Fibroblast of lung (primary cell): ENCODE measurements at places on chromosomes 12 and 14. TPM values are rescaled to one million over a fixed set of nuclear protein-coding genes. Genes with fewer than 3 reads are reported as not detected.

The CLEC14A gene
- 2.6 and 5.3 TPM in 2 replicates for total RNA-seq

The DACT1 gene
- 10.2 and 22.6 TPM in 2 replicates for total RNA-seq

The DAZAP2 gene
- 59.6 TPM in 2 replicates for total RNA-seq

The AICDA gene
- not detected in 2 replicates for total RNA-seq

- H3K27me3 ChIP-seq = no peaks in the 10 kb centered on the region
- no peak overlapping the region for H3K4me3 ChIP-seq
- H3K36me3 ChIP-seq = no peaks in the 10 kb centered on the region
- H3K4me1 ChIP-seq = no peaks in the 10 kb centered on the region
Measured at GRCh38 chr12:82955043-82955442, 268.3 kb downstream of the TMTC2 start.

GRCh38 chr12:55745361-55746173 is 2.6 kb downstream of the GDF11 start:
- H3K4me1 ChIP-seq = peaks cover 16% of the 10 kb centered on the region
- no peak for DNase-seq
- H3K27ac ChIP-seq = no peak overlapping the region

DNA sequence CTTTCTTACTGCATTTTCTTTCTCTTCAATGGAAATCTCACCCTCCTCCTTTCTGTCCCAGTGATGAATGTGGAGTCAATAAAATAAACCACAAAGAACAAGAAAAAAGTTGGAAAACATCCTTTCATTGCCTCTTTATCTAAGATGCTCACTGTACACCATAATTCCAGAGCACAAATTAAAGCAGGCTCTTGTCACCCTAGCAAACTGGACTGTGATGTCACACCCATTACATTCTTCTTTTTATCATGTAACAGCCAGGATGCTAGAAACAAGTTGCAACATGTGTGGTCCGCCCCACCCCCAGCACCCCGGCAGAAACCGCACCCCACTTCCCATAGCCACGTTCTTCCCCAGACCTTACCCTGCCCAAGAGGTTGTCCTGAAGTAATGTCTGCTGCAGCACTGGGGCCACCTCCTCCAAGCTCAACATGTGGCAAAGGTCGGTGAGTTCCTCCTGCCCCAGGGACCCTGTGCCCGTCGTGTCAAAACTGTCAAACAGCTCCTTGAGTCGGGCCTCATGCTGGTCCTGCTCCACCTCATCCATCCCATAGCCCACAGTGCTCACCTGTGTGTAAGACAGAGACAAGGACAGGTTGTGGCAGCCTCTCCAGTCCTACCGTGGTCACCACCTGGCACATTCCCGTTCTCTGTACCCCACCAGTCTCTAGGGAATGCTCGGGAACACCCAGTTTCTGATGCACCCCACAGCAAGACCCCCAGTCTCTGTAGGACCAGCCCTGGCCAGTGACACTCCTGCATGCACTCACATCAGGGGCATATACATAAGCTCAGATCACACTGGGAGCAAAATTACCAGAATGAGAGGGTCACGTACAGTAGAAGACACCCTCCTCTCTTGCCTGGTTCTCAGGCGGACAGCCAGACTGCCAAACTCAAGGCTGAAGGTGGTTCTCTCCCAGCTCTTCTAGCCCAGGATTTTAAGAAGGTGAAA is 9.2 kb downstream of the NIN start:
- DNase-seq = no peak
- no peak overlapping the region for H3K27ac ChIP-seq
- peaks cover 2% of the 10 kb centered on the region for H3K36me3 ChIP-seq
- H3K4me1 ChIP-seq = peaks cover 12% of the 10 kb centered on the region
- no peak overlapping the region for H3K4me3 ChIP-seq
- no peaks in the 10 kb centered on the region for H3K27me3 ChIP-seq

- H3K4me3 ChIP-seq = no peak overlapping the region
- no peak for DNase-seq
- H3K36me3 ChIP-seq = no peaks in the 10 kb centered on the region
- H3K27me3 ChIP-seq = no peaks in the 10 kb centered on the region
- H3K27ac ChIP-seq = no peak overlapping the region
Measured at GRCh38 chr12:117080661-117081144, 18.5 kb downstream of the TESC start.

DNA sequence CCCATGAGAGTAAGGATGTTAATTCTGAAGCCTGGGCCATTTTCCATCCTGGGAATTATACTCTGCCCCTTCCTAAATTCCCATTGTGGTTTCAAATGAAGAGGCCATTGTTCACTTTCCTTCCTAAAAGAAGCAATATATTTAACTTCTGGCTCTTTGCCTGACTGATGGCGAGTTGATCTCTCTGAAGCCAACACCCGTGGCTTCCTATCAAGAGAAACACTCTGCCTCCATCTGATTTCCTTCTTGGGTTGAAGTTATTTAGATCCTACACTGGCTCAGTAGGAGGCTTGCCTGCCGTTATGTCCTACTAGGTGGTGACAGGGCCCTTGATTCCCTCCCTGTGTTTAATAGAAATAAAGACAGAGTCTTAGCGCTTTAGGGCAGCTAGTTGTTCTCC is 97.4 kb downstream of the PRKCH start:
- no peak overlapping the region for H3K27ac ChIP-seq
- no peaks in the 10 kb centered on the region for H3K4me1 ChIP-seq
- no peaks in the 10 kb centered on the region for H3K27me3 ChIP-seq
- no peak for DNase-seq
- no peak overlapping the region for H3K4me3 ChIP-seq

DNA sequence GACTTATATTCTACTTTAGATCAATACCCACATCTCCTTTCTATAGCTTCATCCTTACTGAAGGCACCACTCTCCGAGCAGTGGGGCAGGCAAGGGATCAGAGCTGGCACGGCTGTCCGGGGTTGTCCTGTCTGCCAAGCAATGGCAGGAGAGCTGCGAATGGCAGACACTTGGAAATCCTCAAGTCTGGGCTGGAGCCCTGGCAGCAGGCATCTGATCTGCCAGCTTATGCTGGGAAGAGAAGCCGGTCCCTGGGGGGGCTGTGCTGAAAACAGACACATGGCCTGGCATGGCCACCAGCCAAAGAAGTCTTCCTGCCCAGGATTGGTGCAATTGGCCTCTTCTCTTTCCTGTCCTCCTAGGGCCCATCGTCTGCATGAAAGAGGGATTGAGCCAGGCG is 280.2 kb upstream of the PWP1 start:
- no peak overlapping the region for H3K27ac ChIP-seq
- no peaks in the 10 kb centered on the region for H3K27me3 ChIP-seq
- DNase-seq = no peak
- H3K4me1 ChIP-seq = no peaks in the 10 kb centered on the region
- no peaks in the 10 kb centered on the region for H3K36me3 ChIP-seq

GRCh38 chr12:79255288-79255687 is 390.7 kb downstream of the SYT1 start:
- no peaks in the 10 kb centered on the region for H3K4me1 ChIP-seq
- no peak overlapping the region for H3K4me3 ChIP-seq
- no peaks in the 10 kb centered on the region for H3K36me3 ChIP-seq
- no peak overlapping the region for H3K27ac ChIP-seq
- peak; percentile 66 for DNase-seq

- no peaks in the 10 kb centered on the region for H3K27me3 ChIP-seq
- no peaks in the 10 kb centered on the region for H3K36me3 ChIP-seq
- H3K4me1 ChIP-seq = no peaks in the 10 kb centered on the region
- H3K27ac ChIP-seq = no peak overlapping the region
Measured at GRCh38 chr14:85426068-85426935, 103.6 kb upstream of the FLRT2 start.
